ENCODE measurements at places on chromosomes 3 and 15.

- DNase-seq: no peak
Observed at GRCh38 chr3:65922441-65922840, 116.3 kb downstream of the MAGI1 start.

- peak; percentile 26 for DNase-seq
Observed at GRCh38 chr3:139187154-139187553, 142.5 kb upstream of the PRR23C start.

DNA sequence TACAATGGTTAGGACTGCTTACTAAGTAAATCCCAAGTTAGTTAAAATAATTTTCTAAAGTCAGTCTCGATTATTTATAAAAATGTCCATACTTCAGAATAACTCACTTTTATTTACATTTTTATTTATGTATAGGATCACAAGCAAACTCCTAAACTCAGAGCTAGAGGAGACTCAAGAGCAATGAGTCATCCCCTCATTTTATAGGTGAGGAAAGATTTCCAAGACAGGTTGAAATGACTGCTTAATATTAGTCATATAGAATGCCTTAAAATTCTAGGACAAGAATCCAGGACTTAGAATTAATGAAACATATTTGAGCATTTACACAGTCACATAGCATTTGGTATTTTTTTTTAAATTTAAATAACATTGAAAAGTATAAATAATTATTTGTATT lies 983.8 kb downstream of the SI start:
- no peak for DNase-seq

DNA sequence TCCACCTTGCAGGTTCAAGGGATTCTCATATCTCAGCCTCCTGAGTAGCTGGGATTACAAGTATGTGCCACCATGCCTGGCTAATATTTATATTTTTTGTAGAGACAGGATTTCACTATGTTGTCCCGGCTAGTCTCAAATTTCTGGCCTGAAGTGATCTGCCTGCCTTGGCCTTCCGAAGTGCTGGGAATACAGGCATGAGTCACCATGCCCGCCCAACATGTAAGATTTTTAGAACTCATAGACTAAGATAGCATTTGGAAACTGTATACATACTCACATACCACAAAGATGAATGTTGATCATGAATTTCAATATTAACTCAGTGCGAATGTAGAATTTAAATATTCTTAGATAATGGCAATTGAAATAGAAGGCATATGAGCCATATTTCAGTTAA lies 718.9 kb downstream of the NLGN1 start:
- DNase-seq: no peak

DNA sequence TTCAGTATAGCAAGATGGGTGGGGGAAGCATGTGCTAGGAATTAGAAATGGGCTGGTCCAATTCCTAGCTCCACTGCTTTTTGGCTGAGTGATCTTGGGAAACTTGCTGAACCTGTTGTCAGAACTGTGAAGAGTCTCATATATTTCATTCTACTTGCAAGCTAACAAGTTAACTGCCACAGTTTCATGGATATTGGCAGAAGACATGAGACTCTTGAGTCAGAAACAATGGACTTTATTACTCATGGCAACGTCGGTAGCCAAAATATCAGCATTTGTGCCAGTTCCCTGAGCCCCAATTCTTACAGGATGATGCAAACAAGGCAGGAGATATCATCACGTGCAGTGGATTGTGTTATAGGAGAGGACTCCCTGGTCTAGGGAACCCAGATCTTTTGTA lies 26.6 kb upstream of the PLAAT1 start:
- no peak for DNase-seq

DNA sequence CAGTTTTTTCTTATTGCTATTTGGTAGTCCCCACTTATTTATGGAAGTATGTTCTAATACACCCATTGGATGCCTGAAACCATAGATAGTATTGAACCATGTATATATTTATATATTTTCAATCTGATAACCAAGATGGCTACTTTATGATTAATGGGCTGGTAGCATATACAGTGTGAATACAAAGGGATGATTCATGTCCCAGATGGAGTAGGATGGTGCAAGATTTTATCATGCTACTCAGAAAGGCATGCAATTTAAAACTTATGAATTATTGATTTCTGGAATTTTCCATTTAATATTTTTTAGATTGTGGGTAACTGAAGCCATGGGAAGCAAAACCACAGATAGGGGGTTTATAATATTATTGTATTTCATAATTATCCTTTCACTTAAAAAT lies 35.2 kb downstream of the AP4E1 start:
- no peak for DNase-seq

- peak; percentile 40 for DNase-seq
Observed at GRCh38 chr3:185561958-185562357, 9.6 kb upstream of the LIPH start.

- DNase-seq: no peak
Observed at GRCh38 chr3:172194702-172195406, 155.5 kb downstream of the FNDC3B start.

GRCh38 chr3:48835650-48836366 lies 11.9 kb downstream of the PRKAR2A start:
- DNase-seq: no peak

- no peak for DNase-seq
Observed at GRCh38 chr3:42188376-42188775, 77.6 kb downstream of the CCK start.

DNA sequence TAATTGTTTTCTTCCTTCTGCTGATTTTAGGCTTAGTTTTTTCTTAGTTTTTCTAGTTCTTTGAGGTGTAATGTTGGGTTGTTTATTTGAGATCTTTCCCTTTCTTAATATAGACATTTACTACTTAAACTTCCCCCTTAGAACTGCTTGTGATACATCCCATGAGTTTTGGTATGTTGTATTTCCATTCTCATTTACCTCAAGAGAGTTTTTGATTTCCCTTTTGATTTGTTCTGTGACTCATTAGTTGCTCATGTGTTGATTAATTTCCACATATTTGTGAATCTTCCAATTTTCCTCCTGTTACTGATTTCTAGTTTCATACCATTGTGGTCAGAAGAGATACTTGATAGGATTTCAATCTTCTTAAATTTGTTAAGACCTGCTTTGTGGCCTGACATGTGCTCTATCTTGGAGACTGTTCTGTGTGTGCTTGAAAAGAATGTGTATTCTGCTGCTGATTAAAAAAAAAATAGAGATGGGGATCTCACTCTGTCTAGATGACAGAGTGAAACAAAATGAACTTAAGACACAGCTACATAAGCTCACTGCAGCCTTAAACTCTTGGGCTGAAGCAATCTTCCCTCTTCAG lies 22.3 kb downstream of the GRM2 start:
- DNase-seq: no peak

Measured in hepatocyte (in vitro differentiated cells).